ENCODE measurements at places on chromosomes 3 and 15.

GRCh38 chr15:36334059-36334458 lies 245.4 kb upstream of the CDIN1 start:
- DNase-seq: no peak

- DNase-seq: no peak
Measured at GRCh38 chr3:150372722-150373121, 35.4 kb upstream of the TSC22D2 start.

GRCh38 chr3:107634099-107634489 lies 111.3 kb downstream of the BBX start:
- DNase-seq: no peak

- no peak for DNase-seq
Measured at GRCh38 chr15:83844742-83845141, 190.8 kb downstream of the ADAMTSL3 start.

DNA sequence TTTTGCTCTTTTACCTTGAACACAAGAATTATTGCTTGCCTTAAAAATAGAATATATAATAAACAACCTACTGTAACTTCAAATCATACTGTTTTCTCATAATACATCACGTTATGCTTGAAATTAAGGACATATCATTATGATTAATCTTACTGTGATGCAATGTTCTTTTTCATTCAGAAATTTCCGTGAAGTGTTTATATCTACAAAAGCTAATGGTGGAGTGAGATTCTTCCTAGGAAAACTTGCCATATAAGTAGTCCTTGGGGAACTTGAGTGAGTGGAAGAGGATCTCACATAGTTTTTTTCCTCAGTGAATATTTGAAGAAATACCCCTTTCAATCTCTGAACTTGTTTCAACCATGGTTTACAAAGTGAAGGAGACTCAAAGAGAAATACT lies 498.7 kb upstream of the CBLB start:
- DNase-seq: no peak

Measured in activated CD8-positive, alpha-beta T cell treated with anti-CD3 and anti-CD28 coated beads, Interleukin-2, amount 10 ng/mL, durations not matched to agents 7 days and 5 days (primary cell).